ENCODE measurements at places on chromosomes 3 and 15.

GRCh38 chr3:165491487-165491886, 295.3 kb upstream of the SLITRK3 start:
- no peak for DNase-seq

DNA sequence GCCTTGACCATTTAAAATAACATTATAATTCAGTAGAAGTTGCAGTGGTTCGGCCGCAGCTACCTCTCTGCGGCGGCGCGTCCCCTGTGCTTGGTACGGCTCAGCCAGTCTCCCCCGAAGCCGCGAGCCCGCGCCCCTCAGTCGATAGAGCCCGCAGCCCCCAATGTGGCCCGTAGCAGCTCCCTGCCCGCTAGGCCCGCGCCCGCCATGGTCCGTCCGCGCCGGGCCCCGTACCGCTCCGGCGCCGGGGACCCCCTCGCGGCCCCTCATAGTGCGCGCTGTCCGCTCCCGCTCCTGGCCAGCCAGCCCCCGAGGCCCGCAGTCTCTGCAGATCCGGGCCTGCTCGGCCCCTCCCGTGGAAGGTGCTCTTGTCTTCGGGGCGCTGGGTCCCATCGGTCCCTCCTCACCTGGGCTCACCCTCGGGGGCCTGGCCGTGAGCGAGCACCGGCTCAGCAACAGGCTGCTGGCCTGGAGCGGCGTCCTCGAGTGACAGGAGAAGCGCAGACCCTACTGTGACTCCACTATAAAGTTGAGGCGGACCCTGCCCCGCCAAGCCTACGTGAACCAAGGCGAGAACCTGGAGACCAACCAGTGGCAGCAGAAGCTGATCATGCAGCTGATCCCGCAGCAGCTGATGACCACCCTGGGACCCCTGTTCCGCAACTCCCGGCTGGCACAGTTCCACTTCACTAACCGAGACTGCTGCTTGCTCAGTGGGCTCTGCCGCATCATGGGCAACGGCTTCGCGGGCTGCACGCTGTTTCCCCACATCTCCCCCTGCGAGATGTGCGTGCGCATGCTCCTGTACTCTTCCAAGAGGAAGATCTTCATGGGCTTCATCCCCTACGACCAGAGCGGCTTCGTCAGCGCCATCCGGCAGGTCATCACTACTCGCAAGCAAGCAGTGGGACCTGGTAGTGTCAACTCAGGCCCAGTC, 21.8 kb upstream of the GPR156 start:
- no peak for DNase-seq

- no peak for DNase-seq
Observed at GRCh38 chr3:119585856-119586570, 6.7 kb downstream of the ADPRH start.

DNA sequence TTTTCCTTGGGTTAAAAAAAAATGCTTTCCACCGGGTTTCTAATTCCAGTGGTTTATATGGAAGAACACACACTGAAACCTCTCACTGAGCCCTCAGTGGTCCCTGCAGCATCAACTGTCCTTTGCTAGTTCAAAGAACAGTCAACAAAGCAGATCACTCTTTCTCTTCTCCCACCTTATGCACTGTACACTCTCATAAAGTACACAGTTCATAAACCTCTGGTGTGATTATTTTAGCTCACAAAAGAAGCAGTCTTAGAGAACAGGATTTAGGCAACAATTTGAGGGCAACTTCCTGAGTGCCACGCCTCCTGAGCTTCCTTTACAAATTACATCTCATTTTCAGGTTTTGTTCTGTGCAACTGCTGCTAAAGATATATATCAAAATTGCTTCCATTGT, 728.4 kb upstream of the GOLIM4 start:
- no peak for DNase-seq

DNA sequence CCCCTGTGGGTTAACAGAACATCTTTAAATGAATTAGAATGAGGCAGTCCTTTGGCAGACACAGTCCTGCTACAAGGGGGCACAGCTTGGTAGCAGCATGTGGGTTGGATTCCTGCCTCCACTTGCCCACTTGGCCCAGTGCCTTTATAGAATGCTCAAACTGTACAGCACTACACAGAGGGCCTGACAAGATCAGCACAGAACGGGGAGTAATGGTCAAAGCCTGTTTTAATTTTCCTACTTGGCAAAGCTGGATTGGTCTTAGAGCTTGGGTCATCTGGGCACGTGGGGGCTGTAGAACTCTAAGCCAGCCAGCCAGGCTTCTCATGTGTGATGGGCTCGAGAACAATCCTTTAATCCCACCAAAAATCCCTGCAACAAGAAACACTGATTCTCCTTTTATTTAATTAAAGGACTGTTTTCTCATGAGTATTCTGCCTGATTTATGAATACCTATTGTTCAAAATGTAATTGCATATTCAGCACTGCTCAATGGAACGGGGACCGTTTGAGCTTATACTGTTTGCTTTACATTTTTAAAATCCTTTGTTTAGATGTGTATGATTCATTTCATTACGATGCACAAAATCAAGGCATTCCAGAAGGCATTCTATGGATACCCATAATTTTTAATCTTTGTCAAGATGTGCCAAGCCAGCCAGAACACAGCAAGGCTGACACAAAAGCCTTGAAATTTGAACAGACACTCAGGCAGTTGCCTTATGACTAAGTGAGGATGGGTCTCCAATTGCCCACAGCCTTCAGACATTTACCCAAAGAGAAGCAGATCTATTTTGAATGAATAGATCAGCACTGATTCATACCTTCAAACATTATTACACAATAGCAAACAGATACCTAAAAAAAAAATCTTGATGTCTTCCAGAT, 249.3 kb upstream of the TGFBR2 start:
- no peak for DNase-seq

GRCh38 chr15:42133886-42134502, 22.4 kb downstream of the PLA2G4F start:
- peak; percentile 85 for DNase-seq

DNA sequence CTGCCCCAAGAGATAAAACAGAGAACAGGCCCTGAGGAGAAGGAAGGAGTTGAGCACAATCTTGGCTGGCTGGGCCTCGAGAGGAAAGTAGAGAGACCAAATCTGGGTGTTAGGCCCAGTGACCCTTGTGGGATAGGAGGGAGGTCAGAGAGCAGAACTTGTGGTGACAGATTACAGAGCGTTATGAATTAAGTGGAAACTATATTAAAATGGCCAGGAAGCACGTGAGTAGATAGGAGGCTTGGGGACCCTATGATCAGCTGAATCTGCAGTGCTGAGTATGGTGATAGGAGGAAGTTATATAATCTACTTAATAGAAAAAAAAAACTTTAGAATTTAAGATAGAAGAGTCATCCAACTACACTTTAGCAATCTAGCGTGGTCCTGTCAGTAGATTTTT, 30.0 kb downstream of the ST6GAL1 start:
- no peak for DNase-seq

GRCh38 chr3:81985996-81986723, 224.7 kb upstream of the GBE1 start:
- DNase-seq: no peak

GRCh38 chr3:45553469-45553974, 41.0 kb upstream of the LIMD1 start:
- DNase-seq: no peak

GRCh38 chr3:15217841-15218267, 11.8 kb downstream of the CAPN7 start:
- DNase-seq: no peak
